CD8-positive, alpha-beta memory T cell (primary cell): ENCODE measurements at places on chromosomes 13 and 19.
A peak's percentile ranks its signal among the peaks of the same experiment; 100 is the strongest.

GRCh38 chr19:40907968-40908735 is 26.1 kb upstream of the CYP2A7 start:
- peak; percentile 65 for DNase-seq

DNA sequence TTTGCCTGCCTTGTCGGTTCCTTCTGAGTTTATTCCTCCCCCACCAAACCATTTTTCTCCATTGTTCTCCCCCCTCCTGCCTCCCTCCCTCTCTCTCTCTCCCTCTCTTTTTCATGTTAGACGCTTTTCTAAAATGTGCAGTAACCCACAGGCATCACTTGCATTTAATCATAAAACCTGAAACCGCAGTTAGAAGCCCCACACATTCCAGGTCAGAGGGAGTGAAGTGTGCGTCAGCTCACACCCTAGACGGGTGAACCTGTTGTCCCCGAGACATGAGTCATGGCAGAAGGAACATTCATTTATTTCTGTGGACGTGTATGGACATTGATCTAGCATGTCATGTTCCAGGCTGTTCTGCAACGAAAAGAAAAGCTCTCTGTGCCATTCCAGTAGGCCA is 19.9 kb downstream of the ONECUT3 start:
- no peak for DNase-seq

DNA sequence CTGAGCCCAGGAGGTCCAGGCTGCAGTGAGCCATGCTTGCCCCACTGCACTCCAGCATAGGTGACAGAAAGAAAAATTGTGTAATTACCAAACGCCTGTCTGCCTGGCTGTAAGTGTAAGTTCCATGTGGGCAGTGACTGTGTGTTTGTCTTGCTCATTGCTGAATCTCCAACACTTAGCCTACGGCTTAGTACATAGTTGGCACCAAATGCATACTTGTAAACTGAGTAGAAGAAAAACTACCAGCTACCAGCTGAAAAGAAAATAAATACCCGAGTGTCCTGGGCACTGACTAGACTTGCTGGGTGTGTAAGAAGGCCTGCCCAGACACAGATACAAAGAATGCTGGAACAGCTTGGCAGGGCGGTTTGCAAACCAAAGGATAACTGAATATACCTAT is 2.7 kb upstream of the CEBPG start:
- no peak for DNase-seq

DNA sequence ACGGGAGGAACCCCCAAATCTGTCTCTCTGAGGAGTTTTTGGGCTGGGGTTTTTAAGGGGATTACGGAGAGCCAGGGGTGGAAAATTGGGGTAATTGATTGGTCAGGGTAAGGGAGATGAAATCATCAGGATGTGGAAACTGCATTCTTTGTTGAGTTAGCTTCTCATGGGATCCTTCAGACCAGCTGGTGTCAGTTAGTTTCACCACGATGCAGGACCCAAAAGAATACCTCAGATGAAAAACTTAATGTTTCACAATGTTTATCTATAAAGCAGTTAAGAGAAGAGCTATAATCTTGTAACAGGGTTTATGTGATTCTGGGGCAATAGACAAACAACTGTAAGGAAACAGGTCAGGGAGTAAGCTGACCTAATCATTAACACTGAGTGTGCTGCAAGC is 230.8 kb downstream of the POU4F1 start:
- no peak for DNase-seq

GRCh38 chr19:39052846-39053245 is 20.5 kb upstream of the FBXO27 start:
- no peak for DNase-seq

GRCh38 chr13:108742701-108743451 is 113.5 kb downstream of the MYO16 start:
- DNase-seq, result no peak

- peak; percentile 80 for DNase-seq
Observed at GRCh38 chr19:48837051-48837524, 797 bp upstream of the HSD17B14 start.

- no peak for DNase-seq
Observed at GRCh38 chr19:45177817-45178261, at the start of gene TRAPPC6A. TSS of gene TRAPPC6A (minus strand) at chr19:45178237. CDS start at chr19:45178218, 19 bp downstream.

DNA sequence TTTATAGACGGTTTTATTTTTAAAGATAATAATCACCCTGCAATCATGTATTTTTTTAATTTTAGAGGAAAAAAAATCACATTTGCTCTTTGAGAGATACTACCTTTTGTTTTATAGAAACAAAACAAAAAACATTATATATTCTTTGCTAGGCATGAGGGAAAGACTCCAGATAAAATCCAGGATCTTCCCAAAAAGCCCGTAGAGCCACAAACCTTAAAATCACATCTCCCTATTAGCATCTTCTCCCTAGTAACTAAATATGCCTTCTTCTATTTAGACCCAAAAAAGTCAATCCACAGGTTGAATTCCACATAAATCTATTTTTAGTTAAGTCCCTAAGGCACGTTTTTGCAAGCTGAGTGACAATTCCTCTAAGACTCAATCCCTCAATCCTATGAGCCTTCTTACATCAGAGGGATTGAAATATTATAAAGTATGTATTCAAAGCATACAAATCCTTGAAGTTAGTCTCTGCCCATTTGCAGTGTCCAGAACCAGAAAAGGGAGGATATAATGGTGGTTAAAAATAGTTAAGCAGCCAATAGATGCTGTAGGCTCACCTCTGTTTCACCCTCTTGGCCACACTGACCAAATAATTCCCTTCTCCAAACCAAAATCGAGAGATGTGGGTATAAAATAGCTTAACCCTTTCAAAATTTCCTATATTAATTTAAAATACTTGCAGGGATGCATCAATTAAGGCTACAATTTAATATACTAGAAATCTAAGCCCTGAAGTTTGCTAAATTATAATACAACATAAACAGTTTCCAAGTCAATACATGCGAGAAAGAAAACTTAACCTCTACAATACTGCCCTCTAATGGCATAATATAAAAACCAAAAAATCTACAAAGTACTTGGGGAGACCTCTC is 64.0 kb downstream of the SERP2 start:
- peak; percentile 51 for DNase-seq

GRCh38 chr19:39924389-39924788 is 10.0 kb downstream of the FCGBP start:
- no peak for DNase-seq

GRCh38 chr19:3099347-3100145 is 5.4 kb downstream of the GNA11 start:
- no peak for DNase-seq

DNA sequence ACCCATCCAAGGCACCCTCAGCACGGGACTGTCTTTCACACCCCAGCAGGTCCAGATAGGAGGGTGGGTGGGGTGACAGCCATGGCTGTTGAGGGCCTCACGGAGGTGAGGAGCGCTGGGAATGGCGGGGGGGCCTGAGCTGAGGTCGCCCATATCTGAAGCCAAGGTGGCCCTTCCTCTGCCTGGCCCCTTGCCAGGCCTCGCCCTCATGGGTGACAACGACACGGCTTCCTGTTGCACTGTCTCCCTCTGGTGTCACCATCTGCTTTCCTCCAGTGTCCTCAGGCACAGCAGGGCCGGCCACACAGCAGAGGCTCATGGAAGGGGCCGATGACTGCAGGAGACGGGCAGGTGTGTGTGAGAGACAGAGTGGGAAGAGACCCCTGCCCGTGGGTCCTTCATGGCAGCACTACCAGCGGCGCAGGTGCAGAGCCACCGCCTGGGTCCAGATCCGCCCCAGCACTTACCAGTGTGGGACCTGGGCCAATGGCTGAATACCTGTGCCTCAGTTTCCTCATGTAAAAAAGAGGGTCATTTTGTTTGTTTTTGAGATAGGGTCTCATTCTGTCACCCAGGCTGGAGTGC is 8.1 kb upstream of the NKPD1 start:
- DNase-seq, result no peak

GRCh38 chr13:90177512-90177911 is 1170.0 kb upstream of the MIR17HG start:
- no peak for DNase-seq

DNA sequence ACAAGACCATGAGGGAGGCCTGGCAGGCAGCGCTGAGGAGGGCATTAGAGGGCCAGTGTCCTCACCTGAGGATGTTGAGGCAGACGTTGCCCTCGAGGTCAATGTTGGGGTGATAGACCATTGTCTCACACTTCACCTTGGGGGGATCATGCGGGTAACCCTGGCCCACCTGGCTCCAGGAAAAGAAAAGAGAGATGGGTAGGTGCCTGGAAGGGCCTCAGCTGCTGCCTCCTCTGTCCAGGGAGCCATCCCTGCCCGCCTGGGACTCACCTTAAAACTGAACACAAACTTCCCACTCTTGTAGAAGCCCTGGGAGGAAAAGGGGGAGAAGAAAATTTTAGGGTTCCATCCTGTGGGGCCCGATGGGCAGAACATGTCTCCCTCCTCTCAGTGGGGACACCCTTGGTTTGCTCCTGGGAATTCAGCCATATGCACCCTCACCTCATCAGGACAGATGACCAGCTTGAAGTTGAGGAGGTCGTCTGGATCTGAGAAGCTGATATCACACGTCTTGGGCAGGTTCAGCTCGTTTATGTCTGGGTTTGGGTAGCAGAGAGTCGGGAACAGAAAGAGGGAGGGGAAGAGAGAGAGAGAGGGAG is 1.7 kb downstream of the UBE2M start:
- no peak for DNase-seq

- peak; percentile 12 for DNase-seq
Observed at GRCh38 chr19:23799321-23799720, 40.6 kb upstream of the ZNF681 start.

GRCh38 chr19:7744871-7745650 is 2.3 kb downstream of the CD209 start:
- no peak for DNase-seq

- DNase-seq, result no peak
Observed at GRCh38 chr19:35566738-35567137, 3.3 kb upstream of the ATP4A start.

- no peak for DNase-seq
Observed at GRCh38 chr13:29369060-29369743, 226.3 kb downstream of the SLC7A1 start.

GRCh38 chr19:9705836-9706235 is 30.9 kb upstream of the ZNF562 start:
- DNase-seq, result no peak

DNA sequence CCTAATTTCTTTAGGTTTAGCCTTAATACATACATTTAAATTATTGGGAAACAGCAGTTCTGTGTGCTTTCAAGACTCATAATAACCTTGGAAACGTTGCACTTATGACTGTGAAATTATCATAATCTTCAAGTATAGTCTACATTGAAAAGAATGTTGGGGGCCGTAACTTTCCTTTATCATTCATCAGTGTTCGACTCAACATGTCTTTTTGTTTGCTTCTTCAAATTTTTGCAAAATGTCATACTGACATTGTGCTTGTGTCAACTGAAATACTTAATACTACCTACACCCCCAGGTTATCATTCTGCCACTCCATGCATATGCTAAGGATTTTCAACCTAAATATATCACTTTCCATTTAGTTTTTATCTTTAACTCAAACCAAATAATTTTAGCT is 1562.9 kb downstream of the OLFM4 start:
- no peak for DNase-seq

DNA sequence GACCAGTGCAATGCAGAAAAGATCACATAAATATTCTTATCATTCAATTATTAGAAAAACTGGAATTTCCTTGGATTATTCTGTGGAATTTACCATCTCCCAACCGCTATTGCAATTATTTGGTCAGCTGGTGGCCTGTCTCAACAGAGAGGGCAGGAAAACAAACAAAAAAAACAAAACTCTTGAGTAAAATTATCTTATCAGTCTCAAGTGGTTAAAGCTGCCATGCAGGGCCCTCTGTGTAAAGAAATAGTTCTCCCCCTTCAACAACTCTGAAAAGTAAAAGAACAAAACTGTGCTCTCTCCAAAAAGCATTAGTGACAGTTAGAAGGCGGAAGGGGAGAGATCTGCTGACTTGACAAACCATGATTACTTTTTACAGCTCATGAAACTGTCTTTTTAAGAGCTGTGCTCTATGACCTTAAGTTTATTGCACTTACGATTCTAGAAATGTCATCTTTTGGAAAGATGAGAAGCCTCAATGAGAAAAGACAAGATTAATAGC is 152.3 kb downstream of the DLEU7 start:
- DNase-seq, result no peak

GRCh38 chr13:113980489-113981064 is 6.7 kb upstream of the C13orf46 start:
- no peak for DNase-seq

DNA sequence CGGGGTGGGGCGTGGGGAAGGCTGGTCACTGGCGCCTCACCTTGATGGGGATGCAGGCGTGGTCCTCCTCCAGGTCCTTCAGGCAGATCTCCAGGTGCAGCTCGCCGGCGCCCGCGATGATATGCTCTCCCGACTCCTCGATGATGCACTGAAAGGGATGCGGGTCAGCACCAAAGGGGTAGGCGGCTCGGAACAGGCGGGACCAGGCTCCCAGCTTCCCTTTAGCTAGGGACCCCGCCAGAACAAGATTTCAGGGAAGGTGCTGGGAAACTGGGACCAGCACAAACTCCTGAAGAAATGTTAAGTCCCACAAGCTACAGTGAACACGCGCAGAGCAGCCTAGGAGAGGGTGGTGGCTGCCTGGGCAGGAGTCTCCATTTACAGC is 6.0 kb downstream of the EEF2 start:
- DNase-seq, result no peak

- DNase-seq, result no peak
Observed at GRCh38 chr13:35025314-35025713, 83.2 kb downstream of the NBEA start.

DNA sequence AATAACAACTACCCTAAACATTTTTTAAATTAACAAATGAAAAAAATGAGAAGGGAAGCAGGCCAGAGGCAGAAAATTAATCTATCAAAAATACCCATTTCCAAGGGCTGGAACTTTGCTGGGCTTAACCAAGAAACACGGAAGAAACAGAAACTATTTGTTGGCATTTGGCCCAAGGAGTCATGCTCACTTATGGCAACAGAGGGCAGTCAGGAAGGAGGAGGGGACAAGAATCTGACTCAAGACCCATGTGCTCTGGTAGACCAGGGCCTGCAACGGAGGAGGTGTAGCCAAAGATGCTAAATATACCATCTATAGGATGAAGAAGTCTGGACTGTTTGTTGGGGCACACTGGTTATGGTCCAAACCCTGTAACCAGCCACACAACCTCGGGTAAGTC is 496.7 kb downstream of the COG6 start:
- no peak for DNase-seq

DNA sequence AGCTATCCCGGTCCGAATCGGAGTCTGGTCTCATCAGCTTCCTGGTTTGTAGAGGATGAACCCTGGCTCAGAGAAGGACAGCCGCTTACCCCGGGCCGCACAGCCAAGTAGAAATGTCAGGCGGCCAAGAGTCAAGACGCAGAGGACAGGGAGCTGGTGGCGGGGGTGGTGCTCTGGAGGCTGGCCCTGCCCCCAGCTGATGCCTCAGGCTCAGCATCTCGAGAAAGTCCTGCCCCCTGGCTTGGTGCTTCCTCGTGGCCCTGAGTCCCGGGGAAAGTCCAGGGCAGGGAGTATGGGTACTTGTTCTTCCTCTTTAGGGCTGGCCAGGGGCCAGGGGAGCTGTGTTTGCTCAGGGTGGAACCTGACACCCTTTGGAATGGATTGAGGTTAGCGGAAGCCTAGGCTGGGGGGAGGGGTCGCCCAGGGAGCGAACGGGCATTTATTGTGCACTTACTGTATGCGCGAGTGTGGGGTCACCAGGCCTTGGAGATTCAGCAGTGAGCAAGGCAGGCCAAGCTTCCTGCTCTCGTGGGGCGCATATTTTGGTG is 2.2 kb downstream of the TJP3 start:
- no peak for DNase-seq
